HFFc6 (cell line): ENCODE measurements at places on chromosomes 5 and 9. TPM values are rescaled to one million over a fixed set of nuclear protein-coding genes. Genes with fewer than 3 reads are reported as not detected.
A peak's percentile ranks its signal among the peaks of the same experiment; 100 is the strongest.

PCDHGA9 gene
- 0.80 to 1.0 TPM (median 0.96 TPM) in 3 replicates for total RNA-seq

PPP2R2B gene
- total RNA-seq, result not detected in 2 replicates

N4BP3 gene
- 0.05 TPM in 1 of 3 replicates, not detected in the others for total RNA-seq

CNTNAP3B gene
- not detected in 3 replicates for total RNA-seq

DNA sequence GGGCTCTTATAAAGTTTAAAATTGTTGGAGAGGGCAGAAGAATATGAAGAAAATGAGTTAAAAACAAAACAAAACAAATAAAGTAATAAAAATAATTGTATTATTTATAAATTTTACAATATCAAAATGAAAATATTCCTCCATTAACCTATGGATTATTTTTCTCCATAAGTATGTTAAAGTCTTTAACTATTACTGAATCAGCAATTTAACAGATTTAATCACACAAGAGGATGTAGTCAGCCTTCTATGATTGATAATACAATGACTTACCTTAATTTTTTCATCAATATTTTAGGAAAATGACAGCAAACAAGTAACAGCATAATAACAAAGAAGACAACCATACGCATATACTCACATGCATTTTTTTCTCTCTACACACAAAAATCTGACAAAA is 1195.3 kb upstream of the NUDT12 start:
- no peak for DNase-seq
- H3K4me3 ChIP-seq, result no peak overlapping the region
- H3K36me3 ChIP-seq, result no peaks in the 10 kb centered on the region
- no peak overlapping the region for H3K27ac ChIP-seq
- no peaks in the 10 kb centered on the region for H3K27me3 ChIP-seq

DNA sequence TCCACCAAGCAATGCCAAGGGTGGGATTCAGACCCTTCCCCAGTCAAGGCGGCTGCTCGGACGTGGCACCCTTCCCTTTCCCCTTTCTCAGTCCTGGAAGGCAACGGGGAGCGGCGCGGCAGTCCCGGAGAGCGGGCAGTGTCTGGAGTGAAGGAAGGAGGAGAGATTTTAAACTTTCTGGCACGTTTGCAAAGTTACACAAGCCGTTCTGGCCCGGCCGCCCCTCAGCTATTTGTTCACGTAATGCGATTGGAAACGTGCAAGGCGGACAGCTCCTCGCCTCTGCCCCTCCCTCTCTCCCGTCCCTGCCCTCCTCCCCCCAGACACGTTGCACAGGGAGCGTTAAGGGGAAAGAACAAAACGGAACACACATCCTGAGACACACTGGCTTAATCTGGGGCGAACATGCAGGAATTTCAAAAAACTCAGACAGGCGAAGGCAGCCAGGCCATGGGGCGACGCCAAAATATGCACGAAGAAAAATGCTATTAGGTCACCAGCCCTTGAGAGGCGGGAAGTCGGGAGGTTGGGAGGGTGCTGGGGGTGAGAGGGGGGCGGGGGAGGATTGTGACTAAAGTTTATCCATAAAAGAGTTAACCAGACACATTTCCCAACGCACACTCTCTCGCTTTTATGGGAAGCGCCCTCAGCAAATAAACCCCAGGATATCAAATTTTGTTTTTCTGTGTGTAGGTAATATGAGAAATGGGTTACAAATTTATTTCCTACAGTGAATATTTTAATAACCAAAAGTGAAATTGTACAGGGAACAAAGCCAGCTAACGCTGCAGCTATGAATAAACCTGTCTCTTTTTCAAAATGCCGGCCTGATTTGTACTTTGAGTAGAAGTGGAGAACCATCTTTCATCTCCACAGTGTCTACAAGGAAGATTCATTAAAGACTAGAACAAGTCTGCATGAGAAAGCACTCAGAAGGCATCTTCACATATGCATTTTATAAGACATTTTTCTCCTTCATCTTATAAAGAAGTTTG is at the start of gene LOX:
Gene LOX, minus strand, starts transcription at position 144 of the 995 bp plus-strand sequence. CDS start 274 bp downstream, outside the sequence.
- peak within 1 kb of the TSS; percentile 98 for H3K27ac ChIP-seq
- H3K27me3 ChIP-seq, result peaks cover 4% of the 10 kb centered on the region
- peak; percentile 97 for DNase-seq
- peak within 1 kb of the TSS; percentile 98 for H3K4me3 ChIP-seq
- H3K4me1 ChIP-seq, result peaks cover 72% of the 10 kb centered on the region

GRCh38 chr9:16832101-16832500 is 38.4 kb downstream of the BNC2 start:
- H3K36me3 ChIP-seq, result peaks cover 10% of the 10 kb centered on the region
- no peaks in the 10 kb centered on the region; the same call in 1 of the 2 replicates for H3K27me3 ChIP-seq
- H3K4me3 ChIP-seq, result no peak overlapping the region
- DNase-seq, result no peak

- no peak overlapping the region for H3K27ac ChIP-seq
- H3K4me1 ChIP-seq, result no peaks in the 10 kb centered on the region
- no peak for DNase-seq
- no peaks in the 10 kb centered on the region for H3K27me3 ChIP-seq
Measured at GRCh38 chr5:29794141-29794787, 1399.2 kb upstream of the CDH6 start.

- H3K4me1 ChIP-seq, result no peaks in the 10 kb centered on the region
- DNase-seq, result peak; percentile 61
- H3K27me3 ChIP-seq, result no peaks in the 10 kb centered on the region; the same call in 1 of the 2 replicates
- no peak overlapping the region for H3K27ac ChIP-seq
- no peak overlapping the region for H3K4me3 ChIP-seq
- peaks cover 2% of the 10 kb centered on the region for H3K36me3 ChIP-seq
Measured at GRCh38 chr5:41856644-41857491, 13.4 kb downstream of the OXCT1 start.

GRCh38 chr5:142740474-142741242 is 29.5 kb upstream of the ARHGAP26 start:
- H3K4me3 ChIP-seq, result no peak overlapping the region
- H3K27me3 ChIP-seq, result peaks cover 5% of the 10 kb centered on the region; the same call in 1 of the 2 replicates
- DNase-seq, result no peak
- H3K4me1 ChIP-seq, result peaks cover 29% of the 10 kb centered on the region
- no peaks in the 10 kb centered on the region for H3K36me3 ChIP-seq
- no peak overlapping the region for H3K27ac ChIP-seq

GRCh38 chr9:127025042-127025441 is 97.4 kb downstream of the ANGPTL2 start:
- H3K27me3 ChIP-seq, result no peaks in the 10 kb centered on the region; the same call in none of the 2 replicates
- H3K27ac ChIP-seq, result no peak overlapping the region
- DNase-seq, result no peak
- H3K4me1 ChIP-seq, result peaks cover 22% of the 10 kb centered on the region
- no peak overlapping the region for H3K4me3 ChIP-seq

DNA sequence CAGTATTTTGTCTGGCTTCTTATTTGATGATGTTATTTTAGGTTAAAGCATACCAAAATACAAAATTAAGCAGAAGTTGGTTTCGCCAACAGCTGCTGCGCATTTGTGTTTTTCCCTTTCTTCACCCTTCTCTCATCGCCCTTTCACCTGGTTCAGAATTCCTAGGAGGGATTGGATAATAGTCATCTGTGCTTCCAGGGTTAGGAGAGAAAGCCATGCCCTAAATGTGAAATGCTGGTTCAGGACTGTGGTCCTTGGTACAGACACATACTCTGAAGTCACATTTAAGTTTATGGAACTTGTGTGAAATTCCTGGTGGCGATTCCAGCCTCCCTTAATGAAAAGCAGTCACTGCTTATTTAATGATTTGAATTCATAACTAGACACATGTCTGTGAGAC is 7.7 kb downstream of the MAST4 start:
- DNase-seq, result no peak
- no peaks in the 10 kb centered on the region for H3K4me1 ChIP-seq
- H3K4me3 ChIP-seq, result no peak overlapping the region

- H3K27me3 ChIP-seq, result peaks cover 23% of the 10 kb centered on the region
- no peaks in the 10 kb centered on the region; the same call in 1 of the 2 replicates for H3K36me3 ChIP-seq
- no peak overlapping the region for H3K27ac ChIP-seq
- no peak overlapping the region for H3K4me3 ChIP-seq
- DNase-seq, result no peak
Measured at GRCh38 chr5:1155191-1156032, 43.5 kb upstream of the SLC12A7 start.

DNA sequence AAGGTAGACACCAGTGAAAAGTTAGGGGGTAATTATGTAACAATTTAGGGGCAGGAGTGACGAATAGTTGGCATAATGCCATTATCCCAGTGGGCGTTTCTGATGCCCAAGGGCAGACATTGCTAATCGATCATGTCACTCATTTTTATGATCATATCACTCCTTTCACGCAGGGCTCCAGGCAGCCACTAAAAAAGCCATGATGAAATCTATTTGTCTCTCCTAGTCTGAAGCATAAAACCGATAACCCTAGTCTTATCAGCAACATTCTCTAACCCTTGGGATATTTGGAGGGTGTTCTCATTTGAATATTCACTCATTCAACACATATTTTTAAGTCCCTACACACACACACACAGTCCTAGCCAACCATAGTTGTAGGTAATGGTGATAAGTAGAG is 114.9 kb downstream of the NMUR2 start:
- H3K36me3 ChIP-seq, result no peaks in the 10 kb centered on the region; the same call in 1 of the 2 replicates
- no peak for DNase-seq
- H3K4me1 ChIP-seq, result no peaks in the 10 kb centered on the region
- H3K27ac ChIP-seq, result no peak overlapping the region
- H3K4me3 ChIP-seq, result no peak overlapping the region

DNA sequence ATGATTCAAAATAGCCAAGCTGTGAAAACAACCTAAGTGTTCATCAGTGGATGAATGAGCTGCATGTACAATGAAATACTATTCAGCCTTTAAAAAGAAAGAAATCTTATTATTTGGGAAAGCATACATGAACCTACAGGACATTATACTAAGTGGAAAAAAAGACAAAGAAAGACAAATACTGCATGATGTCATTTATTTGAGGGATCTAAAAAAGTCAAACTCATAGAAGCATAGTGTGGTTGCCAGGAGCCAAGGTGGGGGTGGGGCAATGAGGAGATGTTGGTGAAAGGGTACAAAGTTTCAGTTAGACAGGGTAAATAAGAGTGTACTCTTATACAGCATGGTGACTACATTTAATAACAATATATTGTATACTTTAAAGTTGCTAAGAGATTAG is 261.5 kb downstream of the PARP8 start:
- H3K4me1 ChIP-seq, result no peaks in the 10 kb centered on the region

GRCh38 chr5:60223342-60223741 is 329.8 kb upstream of the PDE4D start:
- H3K27me3 ChIP-seq, result no peaks in the 10 kb centered on the region
- H3K36me3 ChIP-seq, result no peaks in the 10 kb centered on the region
- DNase-seq, result no peak
- H3K4me1 ChIP-seq, result no peaks in the 10 kb centered on the region
- no peak overlapping the region for H3K4me3 ChIP-seq

DNA sequence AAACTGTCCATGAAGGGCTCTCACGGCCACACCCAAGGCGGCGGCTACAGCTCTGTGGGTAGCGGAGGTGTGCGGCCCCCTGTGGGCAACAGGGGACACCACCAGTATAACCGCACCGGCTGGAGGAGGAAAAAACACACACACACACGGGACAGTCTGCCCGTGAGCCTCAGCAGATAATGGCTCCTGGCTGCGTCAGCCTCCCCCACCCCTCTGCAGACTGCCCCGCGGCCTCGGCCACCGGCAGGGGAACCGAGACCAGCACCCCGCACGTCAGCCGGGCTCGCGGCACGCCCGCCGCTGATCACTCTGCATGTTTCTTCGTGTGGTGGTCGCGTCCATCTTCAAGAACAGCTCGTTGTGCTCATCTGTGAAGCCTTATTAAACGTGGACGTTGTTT is 41.5 kb downstream of the TENT4A start:
- H3K27ac ChIP-seq, result no peak overlapping the region
- no peak overlapping the region for H3K4me3 ChIP-seq
- H3K36me3 ChIP-seq, result peaks cover 71% of the 10 kb centered on the region
- no peaks in the 10 kb centered on the region; the same call in 1 of the 2 replicates for H3K27me3 ChIP-seq

DNA sequence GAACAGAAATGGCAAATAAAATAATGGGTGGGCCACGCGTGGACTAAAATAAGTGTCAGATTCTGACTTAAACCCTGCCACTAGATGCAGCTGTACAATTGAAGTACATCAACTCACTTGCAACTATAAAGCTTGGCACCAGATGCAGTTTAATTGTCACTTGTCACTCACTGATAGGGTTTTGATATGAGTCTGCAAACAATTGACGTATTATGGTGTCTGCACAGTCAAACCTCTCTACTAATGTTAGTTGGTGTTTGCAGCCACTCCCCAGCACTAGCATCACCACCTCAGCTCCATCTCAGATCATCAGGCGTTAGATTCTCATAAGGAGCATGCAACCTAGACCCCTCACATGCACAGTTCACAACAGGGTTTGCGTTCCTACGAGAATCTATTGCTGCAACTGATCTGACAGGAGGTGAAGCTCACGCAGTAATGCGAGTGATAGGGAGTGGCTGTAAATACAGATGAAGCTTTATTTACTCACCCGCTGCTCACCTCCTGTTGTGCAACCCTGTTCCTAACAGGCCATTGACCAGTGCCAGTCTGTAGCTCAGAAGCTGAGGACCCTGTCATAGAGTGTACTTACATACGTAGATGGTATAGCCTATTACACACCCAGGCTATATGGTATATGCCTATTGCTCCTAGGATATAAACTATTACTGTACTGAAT is 72.1 kb upstream of the SEMA6A start:
- no peaks in the 10 kb centered on the region for H3K36me3 ChIP-seq
- H3K4me1 ChIP-seq, result no peaks in the 10 kb centered on the region
- no peaks in the 10 kb centered on the region for H3K27me3 ChIP-seq
- DNase-seq, result no peak

DNA sequence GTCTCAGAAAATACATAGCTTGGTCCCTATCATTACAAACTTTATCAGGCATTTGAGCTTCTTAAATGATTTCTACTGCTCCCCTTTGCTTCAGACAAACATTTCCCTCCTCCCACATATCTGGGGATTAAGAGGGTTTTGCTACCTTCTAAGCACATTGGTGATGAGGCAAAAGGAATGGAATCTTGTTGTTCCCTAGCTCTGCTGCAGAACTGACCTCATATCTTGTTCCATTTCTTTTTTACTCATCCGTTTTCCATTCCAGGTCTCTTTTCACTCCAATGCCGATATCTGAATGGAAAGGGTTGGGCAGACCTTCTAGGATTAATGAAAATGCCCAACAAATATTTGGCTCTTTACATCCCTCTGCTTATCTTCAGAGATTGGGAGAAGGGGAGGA is 444.6 kb downstream of the ZNF608 start:
- no peak for DNase-seq
- peaks cover 2% of the 10 kb centered on the region; the same call in 1 of the 2 replicates for H3K27me3 ChIP-seq
- no peaks in the 10 kb centered on the region for H3K4me1 ChIP-seq
- no peaks in the 10 kb centered on the region for H3K36me3 ChIP-seq
- no peak overlapping the region for H3K4me3 ChIP-seq
- H3K27ac ChIP-seq, result no peak overlapping the region

DNA sequence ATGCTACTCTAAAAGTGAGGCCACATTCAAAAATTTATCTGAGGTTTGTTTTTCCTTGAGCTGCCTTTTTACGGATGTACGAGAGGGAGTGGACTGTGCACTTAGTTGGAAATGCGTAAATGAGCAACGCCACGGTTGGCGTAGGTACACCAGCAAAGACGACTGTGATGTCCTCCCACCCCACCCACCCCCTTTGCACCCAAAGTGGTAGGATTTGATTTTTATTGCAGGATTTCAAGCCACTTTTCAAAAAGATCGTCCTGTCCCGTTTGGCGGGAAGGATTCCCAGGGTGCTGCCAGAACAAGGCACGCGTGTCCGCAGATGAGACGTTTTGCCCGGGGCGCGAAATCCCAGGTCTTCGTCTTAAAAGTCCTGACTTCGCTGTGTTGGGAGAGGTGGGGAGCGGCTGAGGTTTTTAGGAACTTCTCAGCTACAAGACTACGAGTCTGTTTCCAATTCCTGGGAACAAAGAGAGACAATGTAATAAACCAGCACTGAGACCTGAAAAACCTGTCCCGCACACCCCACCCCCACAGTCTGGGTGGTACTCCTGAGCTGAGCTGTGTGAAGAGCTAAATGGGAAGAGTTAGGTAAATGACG is 1.0 kb upstream of the TLE1 start:
- peak overlapping the region; percentile 74 for H3K27ac ChIP-seq
- H3K4me1 ChIP-seq, result peaks cover 19% of the 10 kb centered on the region
- no peaks in the 10 kb centered on the region for H3K36me3 ChIP-seq
- H3K27me3 ChIP-seq, result peaks cover 9% of the 10 kb centered on the region; the same call in 1 of the 2 replicates
- H3K4me3 ChIP-seq, result peak overlapping the region; percentile 90
- DNase-seq, result no peak
